Smooth muscle cell of trachea (primary cell): ENCODE measurements at places on chromosomes 6 and 20. TPM values are rescaled to one million over a fixed set of nuclear protein-coding genes. Genes with fewer than 3 reads are reported as not detected.

The BPIFB2 gene
- not detected in 2 replicates for total RNA-seq

The PRPH2 gene
- total RNA-seq, result 4.2 and 6.5 TPM in 2 replicates

The PNISR gene
- 64.5 and 100 TPM in 2 replicates for total RNA-seq

The KCNB1 gene
- 0.33 TPM in 1 of 2 replicates, not detected in the other for total RNA-seq

The NDRG3 gene
- 30.3 and 32.3 TPM in 2 replicates for total RNA-seq

The METTL24 gene
- total RNA-seq, result 0.33 and 0.44 TPM in 2 replicates

The RAD21L1 gene
- under 0.01 TPM in 1 of 2 replicates, not detected in the other for total RNA-seq

The SYCP2 gene
- 0.44 and 0.50 TPM in 2 replicates for total RNA-seq

The TAAR2 gene
- not detected in 2 replicates for total RNA-seq

The COL11A2 gene
- total RNA-seq, result 0.15 and 1.2 TPM in 2 replicates

The HEY2 gene
- not detected in 2 replicates for total RNA-seq

The OXT gene
- not detected in 2 replicates for total RNA-seq
